Activated naive CD4-positive, alpha-beta T cell treated with anti-CD3 and anti-CD28 coated beads for 36 hours (primary cell): ENCODE measurements at places on chromosomes 1 and 21. TPM values are rescaled to one million over a fixed set of nuclear protein-coding genes. Genes with fewer than 3 reads are reported as not detected.

FAM78B gene
- 0.24 TPM for total RNA-seq

PODN gene
- not detected for total RNA-seq

MEX3A gene
- total RNA-seq, result 0.22 TPM

IGSF3 gene
- total RNA-seq, result 0.96 TPM

RAP1GAP gene
- total RNA-seq, result 0.15 TPM

ZSWIM5 gene
- 0.26 TPM for total RNA-seq

NPHS2 gene
- not detected for total RNA-seq

FCRL4 gene
- not detected for total RNA-seq

ANGPTL1 gene
- not detected for total RNA-seq

SPRR2D gene
- not detected for total RNA-seq

DNA sequence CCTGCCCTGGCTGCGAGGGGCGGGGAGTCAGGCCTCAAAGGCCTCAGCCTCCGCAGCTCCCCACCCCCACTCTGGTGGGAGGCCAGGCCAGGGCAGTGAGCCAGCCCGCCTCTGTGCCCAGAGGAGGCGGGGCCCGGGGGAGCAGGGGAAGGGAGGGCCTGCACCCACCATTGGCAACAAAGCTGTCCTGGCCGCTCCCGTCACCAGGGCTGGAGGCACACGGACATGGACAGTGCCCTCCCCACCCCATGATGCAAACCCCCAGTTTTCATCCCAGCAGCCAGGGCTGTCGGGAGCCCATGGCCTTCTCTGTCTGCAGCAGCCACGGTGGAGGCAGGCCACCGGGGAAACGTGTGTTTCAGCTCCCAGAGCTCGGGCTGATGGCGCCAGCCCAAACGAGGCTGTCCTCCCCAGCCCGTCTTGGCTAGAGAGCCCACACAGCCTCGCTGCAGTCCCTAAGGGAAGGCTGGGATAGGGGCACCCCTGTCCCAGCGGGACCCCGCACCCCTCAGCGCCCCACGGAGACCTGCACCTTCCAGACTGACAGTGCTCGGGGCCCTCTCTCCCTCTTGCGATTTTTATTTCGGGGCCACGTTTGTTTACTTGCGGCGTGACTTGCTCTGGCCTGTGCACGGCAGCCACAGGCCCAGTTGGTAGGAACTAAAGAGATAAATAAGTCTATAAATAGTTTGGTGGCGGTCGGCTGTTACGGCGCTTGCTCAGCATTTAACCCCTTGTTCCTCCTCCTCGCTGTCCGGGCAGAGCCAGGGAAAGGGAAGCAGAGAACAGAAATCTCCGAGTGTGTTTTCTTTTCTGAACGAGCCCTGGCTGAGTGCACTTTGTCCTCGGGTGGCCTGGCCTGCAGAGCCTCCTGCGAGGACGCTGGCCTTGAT lies 101.8 kb downstream of the PRDM16 start:
- H3K27ac ChIP-seq, result no peak overlapping the region
- no peaks in the 10 kb centered on the region for H3K4me1 ChIP-seq

- no peak overlapping the region for H3K4me3 ChIP-seq
- H3K27ac ChIP-seq, result no peak overlapping the region
- peaks cover 3% of the 10 kb centered on the region for H3K4me1 ChIP-seq
- H3K27me3 ChIP-seq, result peaks cover 2% of the 10 kb centered on the region
Measured at GRCh38 chr1:232635778-232636356, 5.9 kb upstream of the SIPA1L2 start.

DNA sequence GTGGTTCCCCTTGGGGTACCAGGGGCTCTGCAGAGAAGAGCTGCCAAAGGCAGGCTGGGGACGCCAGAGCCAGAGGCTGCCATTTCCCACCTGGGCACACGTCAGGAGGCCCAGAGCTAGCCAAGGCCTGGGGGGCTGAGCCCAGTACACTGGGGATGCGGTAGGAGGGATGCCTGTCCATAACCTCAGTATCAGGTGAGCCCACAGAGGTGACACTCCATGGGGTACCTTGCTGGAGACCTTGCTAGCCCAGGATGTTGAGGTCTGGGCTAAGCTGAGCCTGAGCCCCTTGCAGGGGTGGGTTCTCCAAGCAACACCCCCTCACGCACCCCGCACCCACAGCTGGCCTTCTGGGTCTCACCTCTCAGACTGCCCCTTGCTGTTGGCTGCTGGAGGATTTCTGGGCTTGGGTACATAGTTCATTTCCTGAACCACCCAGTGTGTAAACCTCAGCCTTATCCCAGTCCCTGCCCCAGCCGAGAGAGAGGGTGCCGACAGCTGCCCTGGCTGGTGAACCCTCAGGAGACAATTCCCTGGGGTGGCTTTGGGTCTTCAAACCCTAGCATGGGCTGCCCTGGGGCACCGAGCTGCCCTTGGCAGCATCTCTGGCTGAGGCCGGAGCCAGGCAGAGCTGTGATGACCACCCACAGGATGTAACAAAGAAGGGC lies 92.5 kb upstream of the VAMP3 start:
- no peak overlapping the region for H3K27ac ChIP-seq
- H3K4me1 ChIP-seq, result no peaks in the 10 kb centered on the region
- H3K36me3 ChIP-seq, result no peaks in the 10 kb centered on the region
- H3K27me3 ChIP-seq, result no peaks in the 10 kb centered on the region
- DNase-seq, result no peak
- H3K4me3 ChIP-seq, result no peak overlapping the region

GRCh38 chr1:70504821-70505193 lies 93.7 kb downstream of the CTH start:
- peaks cover 3% of the 10 kb centered on the region for H3K27me3 ChIP-seq
- no peak overlapping the region for H3K27ac ChIP-seq
- DNase-seq, result no peak
- no peaks in the 10 kb centered on the region for H3K36me3 ChIP-seq

DNA sequence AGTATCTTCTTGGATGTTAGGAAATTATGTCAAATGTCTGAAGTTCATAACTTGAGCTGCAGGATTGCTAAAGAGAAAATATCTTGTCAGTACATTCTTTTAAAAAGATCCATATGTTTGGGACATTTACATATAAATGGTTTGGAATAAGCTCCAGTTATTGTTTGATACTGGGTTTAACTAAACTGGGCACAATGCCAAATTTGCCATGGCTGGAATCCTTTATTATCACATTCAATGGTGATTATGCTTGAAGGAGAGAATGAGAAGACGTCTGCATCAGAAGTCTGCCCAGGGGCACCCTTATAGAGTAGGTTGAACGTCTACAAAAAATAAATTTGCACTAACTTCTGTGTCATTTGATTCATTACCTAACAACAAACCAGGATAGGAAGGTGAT lies 652.5 kb downstream of the AMY1C start:
- H3K4me1 ChIP-seq, result no peaks in the 10 kb centered on the region
- H3K27ac ChIP-seq, result no peak overlapping the region
- DNase-seq, result no peak
- H3K4me3 ChIP-seq, result no peak overlapping the region
- no peaks in the 10 kb centered on the region for H3K36me3 ChIP-seq
- H3K27me3 ChIP-seq, result no peaks in the 10 kb centered on the region

- no peak for DNase-seq
- no peak overlapping the region for H3K4me3 ChIP-seq
- H3K27me3 ChIP-seq, result no peaks in the 10 kb centered on the region
- H3K4me1 ChIP-seq, result no peaks in the 10 kb centered on the region
Measured at GRCh38 chr1:176539018-176539417, 76.0 kb downstream of the PAPPA2 start.

GRCh38 chr1:42370876-42371549 lies 9.6 kb upstream of the RIMKLA start:
- no peaks in the 10 kb centered on the region for H3K36me3 ChIP-seq
- DNase-seq, result no peak
- H3K4me3 ChIP-seq, result no peak overlapping the region
- no peak overlapping the region for H3K27ac ChIP-seq

- no peaks in the 10 kb centered on the region for H3K36me3 ChIP-seq
- H3K27ac ChIP-seq, result peak overlapping the region; percentile 2
- H3K4me1 ChIP-seq, result peaks cover 26% of the 10 kb centered on the region
- no peak overlapping the region for H3K4me3 ChIP-seq
Measured at GRCh38 chr1:107871687-107872395, 93.1 kb downstream of the VAV3 start.

DNA sequence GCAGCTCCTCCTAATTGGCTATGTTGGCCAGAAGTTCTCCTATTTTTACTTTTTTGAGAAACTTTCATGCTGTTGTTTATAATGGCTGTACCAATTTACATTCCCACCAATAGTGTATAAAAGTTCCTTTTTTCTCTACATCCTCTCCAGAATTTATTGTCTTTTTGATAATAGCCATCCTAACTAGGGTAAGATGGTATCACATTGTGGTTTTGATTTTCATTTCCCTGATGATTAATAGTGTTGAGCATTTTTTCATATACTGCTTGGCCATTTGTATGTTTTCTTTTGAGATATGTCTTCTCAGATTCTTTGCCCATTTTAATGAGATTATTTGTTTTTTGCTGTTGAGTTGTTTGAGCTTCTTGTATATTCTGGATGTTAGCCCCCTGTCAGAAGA lies 46.8 kb downstream of the NTMT2 start:
- no peak overlapping the region for H3K27ac ChIP-seq
- no peak for DNase-seq
- H3K27me3 ChIP-seq, result peaks cover 18% of the 10 kb centered on the region
- H3K4me3 ChIP-seq, result no peak overlapping the region

- H3K36me3 ChIP-seq, result no peaks in the 10 kb centered on the region
- no peak overlapping the region for H3K27ac ChIP-seq
- H3K4me3 ChIP-seq, result no peak overlapping the region
- peaks cover 5% of the 10 kb centered on the region for H3K27me3 ChIP-seq
Measured at GRCh38 chr1:200923601-200924000, 28.9 kb downstream of the INAVA start.

DNA sequence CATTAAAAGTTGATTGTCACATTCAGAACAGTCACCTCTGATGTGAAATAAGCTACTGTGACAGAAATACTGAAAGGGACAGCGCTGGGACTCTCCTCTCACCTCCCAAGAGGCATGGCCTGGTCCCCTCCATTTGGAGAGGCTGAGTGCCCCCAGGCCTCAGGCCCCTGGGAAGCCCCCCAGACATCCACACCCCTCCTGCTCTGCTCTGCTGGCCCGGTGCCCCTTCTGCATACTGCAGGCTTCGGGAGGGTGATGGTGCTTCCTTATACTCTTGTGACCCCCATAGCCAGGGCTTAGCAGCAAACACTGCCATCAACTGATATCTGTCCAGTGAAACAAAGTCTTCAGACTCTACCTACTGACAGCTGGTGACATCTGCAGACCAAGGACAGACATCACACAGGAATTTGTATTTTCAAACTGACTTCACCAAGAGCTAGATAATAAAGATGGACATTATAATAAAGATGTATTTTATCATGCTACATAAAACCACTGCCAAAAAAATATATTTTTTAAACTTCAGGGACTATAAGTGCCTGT lies 36.9 kb downstream of the C2CD2 start:
- no peak for DNase-seq
- H3K4me3 ChIP-seq, result no peak overlapping the region
- peaks cover 10% of the 10 kb centered on the region for H3K36me3 ChIP-seq
- H3K4me1 ChIP-seq, result peaks cover 10% of the 10 kb centered on the region
- H3K27me3 ChIP-seq, result no peaks in the 10 kb centered on the region
- no peak overlapping the region for H3K27ac ChIP-seq

GRCh38 chr1:169112241-169112640 lies 5.8 kb downstream of the ATP1B1 start:
- no peak overlapping the region for H3K4me3 ChIP-seq
- H3K27ac ChIP-seq, result no peak overlapping the region
- H3K4me1 ChIP-seq, result peaks cover 38% of the 10 kb centered on the region
- H3K36me3 ChIP-seq, result peaks cover 10% of the 10 kb centered on the region

DNA sequence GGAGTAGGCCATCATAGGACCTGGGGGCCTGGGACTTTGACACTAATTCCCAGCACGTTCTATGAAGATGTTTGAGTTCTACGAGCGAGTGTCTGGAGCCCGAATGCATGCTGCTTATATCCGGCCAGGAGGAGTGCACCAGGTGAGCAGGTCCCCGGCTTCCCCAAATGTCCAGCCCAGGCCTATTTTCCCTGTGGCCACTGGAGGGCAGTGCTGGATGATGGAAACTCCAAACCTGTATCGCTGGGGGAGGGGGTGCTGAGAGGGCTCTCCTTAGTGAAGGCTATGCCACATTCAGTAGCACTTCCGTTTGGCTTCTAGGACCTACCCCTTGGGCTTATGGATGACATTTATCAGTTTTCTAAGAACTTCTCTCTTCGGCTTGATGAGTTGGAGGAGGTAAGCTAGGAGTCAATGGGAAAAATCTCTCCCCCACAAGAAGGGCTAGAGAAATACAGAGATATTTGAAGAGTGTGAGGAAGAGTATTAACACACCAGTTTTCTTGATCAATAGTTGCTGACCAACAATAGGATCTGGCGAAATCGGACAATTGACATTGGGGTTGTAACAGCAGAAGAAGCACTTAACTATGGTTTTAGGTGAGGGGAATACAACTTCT lies 5.2 kb upstream of the FCER1G start:
- H3K4me1 ChIP-seq, result peaks cover 37% of the 10 kb centered on the region
- H3K4me3 ChIP-seq, result no peak overlapping the region
- peak; percentile 86 for DNase-seq

GRCh38 chr1:85612704-85613361 lies 32.3 kb downstream of the CCN1 start:
- DNase-seq, result no peak
- no peak overlapping the region for H3K27ac ChIP-seq
- H3K4me1 ChIP-seq, result no peaks in the 10 kb centered on the region
- H3K4me3 ChIP-seq, result no peak overlapping the region
- peaks cover 8% of the 10 kb centered on the region for H3K36me3 ChIP-seq

DNA sequence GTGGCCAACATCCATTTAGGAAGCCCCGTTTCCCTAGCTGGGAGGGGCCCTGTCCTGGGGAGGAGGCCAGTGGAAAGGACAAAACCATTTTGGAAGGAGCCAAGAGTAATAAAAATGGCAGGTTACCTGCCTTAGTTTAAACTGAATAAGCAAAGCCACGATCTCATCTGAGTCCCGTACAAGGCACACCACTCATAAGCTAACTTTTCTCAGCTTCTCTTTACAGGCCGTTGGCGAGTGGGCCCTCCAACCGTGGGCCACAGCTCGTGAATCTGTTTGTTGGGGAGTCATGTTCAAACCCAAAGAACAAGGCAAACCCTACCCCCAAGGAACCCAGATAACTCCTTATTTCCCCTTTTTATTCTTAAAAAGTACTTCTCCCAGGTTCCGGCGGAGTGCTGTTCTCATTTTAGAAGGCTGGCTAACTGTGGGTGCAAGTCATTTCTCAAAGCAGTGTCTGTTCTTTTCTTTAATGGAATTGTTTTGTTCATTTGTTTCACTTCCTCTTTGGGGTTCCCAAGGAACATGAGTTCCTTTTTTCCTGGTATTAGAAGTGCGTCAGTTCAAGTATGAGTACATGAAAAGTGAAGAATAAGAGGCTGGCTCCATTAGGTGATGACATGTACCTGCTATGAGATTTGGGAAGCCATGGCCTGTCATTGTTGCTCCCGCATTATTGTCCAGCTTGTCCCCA lies 89.0 kb downstream of the PSMG1 start:
- DNase-seq, result no peak
- no peaks in the 10 kb centered on the region for H3K27me3 ChIP-seq
- H3K4me3 ChIP-seq, result no peak overlapping the region

DNA sequence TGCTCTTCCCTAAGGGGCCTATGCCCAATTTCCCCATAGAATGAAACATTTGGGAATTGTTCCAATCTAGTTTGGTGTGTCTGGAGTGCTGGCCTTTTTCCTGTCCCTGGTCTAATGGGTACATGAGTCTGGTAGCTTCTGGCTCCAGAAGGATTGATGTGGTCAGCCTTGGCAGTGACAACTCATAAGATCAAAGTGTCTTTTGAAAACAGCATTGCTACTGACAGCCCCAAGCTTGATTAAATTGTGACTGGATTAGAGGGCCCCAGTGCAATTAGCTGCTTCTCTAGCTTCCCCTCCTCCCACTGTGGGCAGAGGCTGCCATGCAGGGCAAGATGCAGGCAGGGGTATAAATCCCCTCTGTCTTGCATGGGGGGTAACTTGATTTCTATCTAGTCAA lies 130.9 kb downstream of the UCK2 start:
- no peak overlapping the region for H3K4me3 ChIP-seq
- H3K27me3 ChIP-seq, result peaks cover 5% of the 10 kb centered on the region
- H3K36me3 ChIP-seq, result no peaks in the 10 kb centered on the region
- no peak overlapping the region for H3K27ac ChIP-seq
- H3K4me1 ChIP-seq, result no peaks in the 10 kb centered on the region
- no peak for DNase-seq
